Prostate gland (tissue), 2 donors: ENCODE measurements at places on chromosomes 6 and 20.

DNA sequence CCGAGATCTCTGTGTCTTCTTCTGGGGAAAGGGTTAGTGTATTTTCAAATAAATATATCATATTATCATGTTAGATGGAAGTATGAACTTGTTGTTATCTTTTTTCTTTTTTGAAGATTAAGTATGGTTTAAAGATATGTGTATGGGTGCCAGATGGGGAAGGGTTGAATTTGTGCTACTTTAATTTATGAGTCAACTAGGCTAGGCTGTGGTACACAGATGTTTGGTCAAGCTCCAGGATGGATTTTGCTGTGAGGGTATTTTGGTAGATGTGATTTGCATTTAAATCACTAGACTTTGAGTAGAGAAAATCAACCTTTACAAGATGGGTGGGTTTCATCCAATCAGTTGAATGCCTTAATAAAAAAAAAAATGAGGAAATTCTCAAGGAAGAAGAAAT is 886.6 kb upstream of the ADGRB3 start:
- DNase-seq: no peak

DNA sequence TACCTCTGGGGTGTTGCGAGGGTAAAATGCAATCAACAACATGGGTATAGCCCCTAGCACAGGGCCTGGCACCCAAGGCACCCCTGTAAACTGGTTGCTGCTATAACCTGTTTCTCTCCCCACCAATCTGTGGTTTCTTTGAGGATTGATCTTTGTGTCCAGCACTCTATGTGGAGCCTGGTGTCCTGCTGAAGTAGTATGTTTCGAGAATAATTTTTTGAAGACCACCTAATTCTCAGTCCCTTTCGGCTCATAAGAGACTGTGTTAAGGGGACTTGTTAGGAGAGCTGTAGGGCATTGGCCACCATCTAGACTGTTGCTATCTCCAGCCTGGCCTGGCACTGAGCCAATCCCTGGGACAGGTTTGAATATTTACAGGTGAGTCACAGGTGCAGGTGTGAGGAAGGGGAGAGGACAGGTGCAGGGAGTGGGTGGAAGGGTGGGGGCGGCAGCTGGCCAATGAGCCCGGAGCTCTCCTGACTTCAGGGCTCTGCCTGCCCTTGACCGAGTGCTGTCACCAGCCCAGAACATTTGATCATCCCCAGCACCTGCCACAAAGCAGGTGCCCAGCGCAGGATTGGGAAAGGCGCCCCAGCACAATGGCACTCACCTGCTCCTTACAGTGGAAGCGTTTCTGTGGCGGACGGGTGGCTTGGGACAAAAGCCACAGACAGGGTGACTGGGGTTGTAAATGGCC is 8.1 kb upstream of the C20orf144 start:
- DNase-seq: peak; percentile 77

GRCh38 chr6:158669145-158670035 is 19.5 kb downstream of the SYTL3 start:
- DNase-seq: no peak

- no peak for DNase-seq
These were observed 65.3 kb downstream of the EDN3 start for GRCh38 chr20:59365611-59366285.

GRCh38 chr20:61757-62156 is 25.7 kb upstream of the DEFB125 start:
- no peak for DNase-seq

DNA sequence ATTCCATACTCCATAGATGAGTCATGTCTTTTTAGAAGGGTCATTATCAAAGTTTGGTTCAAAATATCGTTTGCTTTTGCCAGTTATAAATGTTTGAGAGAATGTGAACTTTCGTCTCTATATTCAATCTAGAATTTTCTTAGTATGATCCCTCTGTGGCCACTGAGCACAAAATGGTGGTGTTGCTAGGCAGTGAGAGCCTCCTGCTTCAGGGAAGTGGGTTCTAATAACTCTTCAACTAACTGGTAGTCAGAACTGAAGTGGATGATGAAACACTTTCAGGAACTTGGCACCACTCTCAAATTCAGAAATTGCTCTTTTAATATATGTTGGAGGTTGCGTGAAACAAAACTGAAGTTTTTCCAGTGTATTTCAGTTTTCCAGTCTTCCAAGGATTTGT is 125.0 kb upstream of the DOK5 start:
- no peak for DNase-seq

- DNase-seq: no peak
These were observed 545 bp downstream of the SLC35D3 start for GRCh38 chr6:136922685-136923006.
